ENCODE measurements at places on chromosomes 13 and 19.

DNA sequence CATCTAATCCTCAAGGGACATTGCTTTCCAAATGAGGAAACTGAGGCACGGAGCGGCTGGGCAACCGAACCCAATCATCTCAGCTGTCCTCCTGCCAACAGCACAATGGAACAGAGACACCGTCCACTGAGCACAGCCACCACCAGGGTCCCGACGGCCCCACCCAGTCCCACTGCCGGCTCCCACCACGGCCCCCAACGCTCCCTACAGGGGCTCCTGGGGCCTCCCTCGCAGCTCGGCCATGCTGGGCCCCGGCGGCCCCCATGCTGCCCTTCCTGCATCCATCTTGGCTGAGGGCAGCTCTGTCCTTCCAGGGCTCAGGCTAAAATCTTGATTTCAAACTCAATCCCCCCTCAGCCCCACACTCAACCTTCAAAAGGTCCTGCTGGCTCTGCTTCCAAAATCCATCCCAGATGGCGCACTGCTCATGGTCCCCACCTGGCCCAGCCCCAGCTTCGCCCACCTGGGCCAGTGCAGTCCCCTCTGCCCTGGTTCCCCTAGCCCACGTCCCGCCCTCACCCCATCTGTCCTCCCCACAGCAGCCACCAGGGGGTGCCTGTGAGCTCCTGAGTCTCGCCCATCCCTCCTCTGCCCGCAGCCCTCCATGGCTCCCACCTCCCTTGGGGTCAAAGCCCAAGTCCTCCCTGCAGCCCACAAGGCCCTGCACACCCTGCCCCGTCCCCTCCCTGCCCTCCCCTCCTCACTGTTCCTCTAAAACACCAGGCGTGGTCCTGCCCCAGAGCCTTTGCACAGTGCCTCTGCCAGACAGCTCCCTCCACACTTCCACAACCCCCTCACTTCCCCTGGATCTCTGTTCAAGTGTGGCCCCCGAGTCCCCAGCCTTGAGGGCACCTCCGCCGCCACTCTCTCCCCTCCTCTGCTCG lies 7.9 kb downstream of the PIP5K1C start:
- no peak overlapping the region for H3K4me3 ChIP-seq
- peaks cover 30% of the 10 kb centered on the region for H3K4me1 ChIP-seq
- no peaks in the 10 kb centered on the region for H3K36me3 ChIP-seq

DNA sequence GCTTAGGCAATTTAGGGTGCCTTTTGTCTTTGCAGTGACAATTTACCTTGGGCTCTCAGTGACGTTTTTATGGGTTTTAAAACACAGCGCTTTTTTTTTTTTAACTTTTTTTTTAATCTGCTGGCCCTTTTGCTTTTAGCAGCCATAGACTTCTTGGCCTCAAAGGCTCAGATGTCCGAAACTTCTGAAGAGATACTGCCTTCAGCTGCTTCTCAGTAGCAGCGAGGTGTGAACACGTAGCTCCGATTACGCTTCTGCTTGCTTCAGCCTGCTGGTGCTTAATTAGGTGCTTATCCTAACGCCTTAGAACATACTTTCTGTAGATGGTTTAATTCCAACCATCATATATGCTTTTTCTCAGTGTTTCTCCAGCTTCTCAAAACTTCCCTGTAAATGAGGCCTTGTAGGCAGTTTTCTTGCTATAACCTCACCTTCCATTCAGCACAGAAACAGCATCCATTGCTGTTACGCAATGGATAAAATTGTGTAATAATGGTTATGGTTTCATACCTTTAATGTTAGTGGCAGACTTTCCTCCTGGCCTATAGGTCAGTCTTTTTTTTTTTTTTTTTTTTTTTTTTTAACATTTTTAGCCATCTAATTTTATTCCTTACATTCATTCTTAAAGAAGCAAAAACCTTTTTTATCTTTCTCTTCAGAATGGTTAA lies 723.9 kb downstream of the GPC5 start:
- no peak overlapping the region for H3K4me3 ChIP-seq
- ATAC-seq, result no peak
- H3K36me3 ChIP-seq, result no peaks in the 10 kb centered on the region

- ATAC-seq, result peak; percentile 67
- peak within 1 kb of the TSS; percentile 99 for H3K27ac ChIP-seq
- no peaks in the 10 kb centered on the region for H3K36me3 ChIP-seq
- H3K4me1 ChIP-seq, result peaks cover 11% of the 10 kb centered on the region
- H3K4me3 ChIP-seq, result peak within 1 kb of the TSS; percentile 98
Observed at GRCh38 chr19:48469289-48469881, at the start of gene CYTH2. TSS of gene CYTH2 (plus strand) at chr19:48469369. CDS start at chr19:48469508, 139 bp downstream.

DNA sequence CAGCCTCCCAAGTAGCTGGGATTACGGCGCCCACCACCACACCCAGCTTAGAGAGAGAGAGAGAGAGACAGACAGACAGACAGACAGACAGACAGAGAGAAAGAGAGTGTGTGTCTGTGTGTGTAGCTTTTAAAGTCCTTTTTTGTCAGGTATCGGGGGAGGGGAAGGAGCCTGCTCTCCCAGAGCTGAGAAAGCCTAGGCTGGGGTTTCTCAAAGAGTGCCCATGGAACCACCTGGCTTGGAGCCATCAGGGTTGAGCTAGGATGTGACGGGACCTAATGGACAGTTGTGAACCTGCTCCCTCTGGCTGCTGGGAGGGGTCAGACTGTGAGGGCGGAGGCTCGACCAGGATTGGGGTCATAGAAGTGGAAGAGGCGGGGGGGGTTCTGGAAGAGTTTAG lies 16.6 kb downstream of the RFX1 start:
- no peaks in the 10 kb centered on the region for H3K27me3 ChIP-seq
- no peak overlapping the region for H3K4me3 ChIP-seq
- H3K36me3 ChIP-seq, result no peaks in the 10 kb centered on the region
- ATAC-seq, result no peak

- ATAC-seq, result no peak
- H3K36me3 ChIP-seq, result no peaks in the 10 kb centered on the region
- peaks cover 15% of the 10 kb centered on the region for H3K4me1 ChIP-seq
- no peak overlapping the region for H3K27ac ChIP-seq
Observed at GRCh38 chr19:29533578-29534544, 8.1 kb downstream of the VSTM2B start.

GRCh38 chr19:41577833-41578232 lies 1.9 kb downstream of the CEACAM21 start:
- no peak for ATAC-seq
- no peak overlapping the region for H3K4me3 ChIP-seq
- H3K4me1 ChIP-seq, result no peaks in the 10 kb centered on the region
- no peaks in the 10 kb centered on the region for H3K36me3 ChIP-seq
- H3K27ac ChIP-seq, result no peak overlapping the region
- H3K27me3 ChIP-seq, result peaks cover 37% of the 10 kb centered on the region

DNA sequence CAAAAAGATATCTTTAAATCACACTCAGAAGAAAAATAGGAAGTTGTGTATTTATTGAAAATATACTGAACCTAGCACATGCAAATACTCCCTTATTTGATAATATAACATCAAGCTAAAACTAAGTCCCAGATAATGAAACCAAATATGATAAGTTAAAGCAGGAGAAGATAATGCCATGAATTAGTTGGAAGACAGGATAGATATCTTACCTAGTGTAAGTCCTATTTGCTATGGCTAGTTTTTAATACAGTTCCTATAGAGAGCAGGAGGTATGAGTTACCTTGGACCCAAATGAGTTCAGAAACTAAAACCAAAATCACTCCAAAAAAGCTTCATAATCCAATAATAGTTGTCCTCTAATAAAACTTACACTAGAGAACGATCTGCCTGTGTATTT lies 1407.1 kb upstream of the MIR17HG start:
- ATAC-seq, result no peak
- H3K4me3 ChIP-seq, result no peak overlapping the region
- no peak overlapping the region for H3K27ac ChIP-seq
- no peaks in the 10 kb centered on the region for H3K27me3 ChIP-seq
- H3K4me1 ChIP-seq, result no peaks in the 10 kb centered on the region

GRCh38 chr19:13619203-13619632 lies 112.9 kb upstream of the CACNA1A start:
- ATAC-seq, result no peak
- H3K27me3 ChIP-seq, result peaks cover 76% of the 10 kb centered on the region
- no peaks in the 10 kb centered on the region for H3K36me3 ChIP-seq
- H3K27ac ChIP-seq, result no peak overlapping the region
- H3K4me1 ChIP-seq, result no peaks in the 10 kb centered on the region
- no peak overlapping the region for H3K4me3 ChIP-seq

DNA sequence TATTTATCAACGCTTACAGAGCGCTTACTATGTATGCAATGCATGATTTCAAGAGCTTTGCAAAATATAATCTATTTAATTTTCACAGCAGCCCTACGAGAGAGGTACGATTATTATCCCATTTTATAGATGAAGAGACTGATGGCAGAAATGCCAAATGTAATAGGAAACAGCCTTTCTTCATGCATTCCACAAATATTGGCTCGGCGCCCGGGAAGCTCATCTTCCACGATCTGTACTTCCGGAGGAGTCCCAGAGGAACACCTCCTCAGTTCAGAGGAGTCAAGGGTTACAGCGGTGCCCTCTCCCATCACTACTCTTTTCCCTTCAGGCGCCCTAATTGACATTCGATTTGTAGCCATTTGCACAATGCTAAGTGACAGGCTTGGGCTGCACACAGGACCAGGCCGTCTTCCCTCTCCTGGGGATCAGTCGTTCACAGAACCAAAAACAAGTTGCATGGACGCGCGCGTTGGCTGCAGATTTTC lies 1.1 kb upstream of the ARHGAP35 start:
- H3K27me3 ChIP-seq, result no peaks in the 10 kb centered on the region
- no peaks in the 10 kb centered on the region for H3K36me3 ChIP-seq
- peak overlapping the region; percentile 97 for H3K27ac ChIP-seq
- H3K4me1 ChIP-seq, result peaks cover 63% of the 10 kb centered on the region
- peak overlapping the region; percentile 98 for H3K4me3 ChIP-seq

GRCh38 chr19:8610041-8610935 lies at the start of gene ADAMTS10:
TSS of gene ADAMTS10 (minus strand) at chr19:8610715. CDS start at chr19:8605710, 5,005 bp downstream.
- H3K36me3 ChIP-seq, result no peaks in the 10 kb centered on the region
- no peaks in the 10 kb centered on the region for H3K27me3 ChIP-seq
- ATAC-seq, result peak; percentile 32

GRCh38 chr13:23365652-23366051 lies 67.8 kb downstream of the SACS start:
- H3K36me3 ChIP-seq, result no peaks in the 10 kb centered on the region
- no peaks in the 10 kb centered on the region for H3K4me1 ChIP-seq
- H3K4me3 ChIP-seq, result no peak overlapping the region

DNA sequence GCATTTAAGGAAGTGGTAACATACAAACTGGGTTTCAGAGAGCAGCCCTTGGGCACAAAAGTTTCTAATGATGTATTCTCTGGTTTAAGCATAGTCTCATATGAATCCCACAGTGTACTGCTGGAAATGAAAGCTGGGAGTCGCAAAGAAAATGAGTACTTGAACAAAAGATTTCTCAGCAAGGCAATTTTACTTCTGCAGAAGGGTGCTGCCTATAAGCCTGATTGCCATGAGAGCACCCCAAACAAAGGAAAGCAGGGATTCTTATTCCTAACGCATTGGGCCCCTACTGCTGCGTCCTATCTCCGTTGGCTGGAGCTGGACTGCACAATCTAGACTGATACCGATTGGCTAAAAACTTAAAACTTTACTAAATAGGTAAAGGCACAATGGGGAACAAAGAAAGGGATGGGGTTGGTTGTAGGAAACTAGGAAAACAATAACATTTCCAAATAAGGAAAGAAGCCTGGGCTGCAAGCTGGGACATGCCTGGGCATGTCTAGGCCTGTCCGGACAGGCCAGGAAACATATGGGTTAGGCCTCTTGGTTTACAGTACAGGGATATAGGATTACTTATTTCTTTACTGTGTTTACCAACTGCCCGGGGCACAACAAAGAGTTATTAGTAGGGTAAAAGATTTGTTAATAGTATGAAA lies 27.4 kb upstream of the VN1R4 start:
- no peak overlapping the region for H3K4me3 ChIP-seq
- H3K27ac ChIP-seq, result no peak overlapping the region
- H3K27me3 ChIP-seq, result no peaks in the 10 kb centered on the region

- no peaks in the 10 kb centered on the region for H3K27me3 ChIP-seq
- ATAC-seq, result no peak
- H3K36me3 ChIP-seq, result no peaks in the 10 kb centered on the region
- H3K4me1 ChIP-seq, result peaks cover 3% of the 10 kb centered on the region
- H3K27ac ChIP-seq, result no peak overlapping the region
Observed at GRCh38 chr19:14343286-14343685, 38.0 kb upstream of the ADGRE5 start.

DNA sequence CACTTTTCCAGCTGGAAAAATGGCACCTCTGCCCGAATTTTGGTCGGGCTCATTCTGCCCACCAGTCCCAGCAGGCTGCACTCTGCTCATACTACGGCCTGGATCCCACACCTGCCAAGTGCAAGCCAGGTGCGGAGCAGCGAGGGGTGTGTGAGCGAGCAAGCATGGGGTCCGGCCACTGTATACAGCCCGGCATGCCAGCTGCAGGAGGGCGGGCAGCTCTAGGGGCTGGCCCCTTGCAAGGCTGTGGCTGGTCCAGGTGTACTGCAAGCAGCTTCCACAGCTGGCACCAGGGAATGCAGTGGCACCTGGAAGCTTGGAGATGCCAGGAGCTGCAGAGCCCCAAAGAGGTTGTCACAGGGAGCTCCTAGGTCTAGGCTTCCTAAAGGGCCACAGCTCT lies 2.7 kb upstream of the INTS6 start:
- H3K27ac ChIP-seq, result no peak overlapping the region
- no peaks in the 10 kb centered on the region for H3K27me3 ChIP-seq
- H3K4me1 ChIP-seq, result peaks cover 4% of the 10 kb centered on the region
- H3K4me3 ChIP-seq, result no peak overlapping the region

- H3K27me3 ChIP-seq, result no peaks in the 10 kb centered on the region
- no peaks in the 10 kb centered on the region for H3K4me1 ChIP-seq
- no peak overlapping the region for H3K4me3 ChIP-seq
- no peak for ATAC-seq
- no peaks in the 10 kb centered on the region for H3K36me3 ChIP-seq
Observed at GRCh38 chr13:77874406-77874805, 44.2 kb downstream of the EDNRB start.
